CD4-positive, alpha-beta T cell treated with Interferon gamma for 1 hour (primary cell): ENCODE measurements at places on chromosomes 12 and 14.

- DNase-seq, result no peak
Observed at GRCh38 chr14:61296719-61297502, 15.8 kb upstream of the TMEM30B start.

- DNase-seq, result no peak
Observed at GRCh38 chr12:54592316-54592715, 3.9 kb upstream of the PPP1R1A start.

DNA sequence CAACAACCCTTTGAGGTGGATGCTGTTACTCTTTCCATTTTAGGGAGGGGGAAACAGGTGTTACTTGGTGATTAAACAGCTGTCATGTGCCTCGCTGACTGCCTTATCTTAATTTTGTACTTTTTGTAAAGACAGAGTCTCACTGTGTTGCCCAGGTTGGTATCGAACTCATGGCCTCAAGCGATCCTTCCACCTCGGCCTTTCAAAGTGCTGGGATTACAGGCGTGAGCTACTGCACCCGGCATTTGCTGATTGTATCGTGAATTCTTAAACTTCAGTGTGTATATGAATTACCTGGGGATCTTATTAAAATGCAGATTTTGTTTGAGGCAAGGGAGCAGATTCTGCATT lies 659 bp downstream of the PSMD9 start:
- DNase-seq, result no peak

DNA sequence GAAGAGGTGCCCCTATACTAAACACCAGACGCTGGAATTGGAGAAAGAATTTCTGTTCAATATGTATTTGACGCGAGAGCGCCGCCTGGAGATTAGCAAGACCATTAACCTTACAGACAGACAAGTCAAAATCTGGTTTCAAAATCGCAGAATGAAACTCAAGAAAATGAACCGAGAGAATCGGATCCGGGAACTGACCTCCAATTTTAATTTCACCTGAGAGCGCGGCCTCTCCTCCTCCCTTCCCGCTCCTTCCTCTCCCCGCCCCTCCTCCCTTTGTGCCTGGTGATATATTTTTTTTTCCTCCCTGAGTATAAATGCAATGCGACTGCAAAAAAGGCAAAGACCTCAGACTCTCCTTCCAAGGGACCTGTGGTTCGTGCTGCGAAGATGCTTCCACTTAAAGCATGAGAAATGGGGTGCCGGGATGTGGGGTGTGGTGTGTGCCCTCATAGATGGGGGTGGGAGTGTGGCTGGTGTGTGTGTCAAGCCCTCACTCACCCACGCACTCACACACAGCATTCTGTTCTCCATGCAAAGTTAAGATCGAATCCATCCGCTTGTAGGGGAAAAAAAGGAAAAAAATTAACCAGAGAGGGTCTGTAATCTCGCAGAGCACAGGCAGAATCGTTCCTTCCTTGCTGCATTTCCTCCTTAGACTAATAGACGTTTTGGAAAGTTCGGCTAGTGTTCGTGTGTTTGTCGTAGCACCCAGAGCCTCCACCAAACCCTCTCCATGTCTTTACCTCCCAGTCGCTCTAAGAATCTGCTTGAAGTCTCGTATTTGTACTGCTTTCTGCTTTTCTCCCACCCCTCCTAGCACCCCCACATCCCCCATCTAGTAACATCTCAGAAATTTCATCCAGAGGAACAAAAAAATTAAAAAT lies 4.5 kb downstream of the HOXC10 start:
- no peak for DNase-seq

GRCh38 chr14:104938436-104938835 lies 13.8 kb downstream of the PLD4 start:
- DNase-seq, result no peak

DNA sequence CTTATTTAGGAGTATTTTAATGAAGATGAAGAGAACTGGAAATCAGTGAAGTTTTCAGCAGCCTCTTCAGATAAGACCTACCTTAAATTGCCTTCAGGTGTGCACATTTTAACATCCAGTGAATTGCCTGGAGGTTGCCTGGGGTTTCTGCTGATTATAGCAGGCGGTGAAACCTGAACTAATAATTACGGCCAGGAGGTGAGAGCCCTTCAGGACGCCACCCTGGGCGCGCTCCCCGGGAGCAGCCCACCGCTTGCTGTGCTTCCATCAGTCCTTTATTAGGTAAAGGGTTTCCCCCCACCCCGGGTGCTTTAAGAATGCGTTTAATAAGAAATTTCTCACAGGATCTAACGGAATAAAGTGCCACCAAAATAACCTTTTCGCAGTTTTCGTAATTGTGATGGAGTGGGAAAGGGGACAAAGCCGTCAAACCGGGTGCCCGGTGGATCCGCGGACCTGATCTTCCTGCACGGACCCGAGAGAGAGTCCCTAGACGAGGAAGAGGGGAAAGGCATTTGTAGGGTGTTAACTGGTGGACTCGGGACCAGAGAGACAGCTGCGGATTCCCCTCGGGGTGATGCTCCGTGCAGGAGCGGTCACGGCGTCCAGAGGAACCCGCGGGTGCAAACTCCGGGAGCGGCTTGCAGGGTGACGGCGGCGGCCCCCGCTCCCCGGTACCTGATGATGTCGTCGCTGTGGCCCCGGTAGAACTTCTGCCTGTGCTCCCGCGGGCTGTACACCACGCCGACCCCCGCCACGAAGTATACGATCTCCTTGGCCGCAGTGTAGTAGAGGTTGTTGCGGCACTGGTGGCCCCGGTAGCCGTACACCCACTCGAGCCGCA lies 902 bp downstream of the EML5 start:
- no peak for DNase-seq

- no peak for DNase-seq
Observed at GRCh38 chr14:102590667-102591099, 1.8 kb upstream of the RCOR1 start.
